ENCODE measurements at places on chromosomes 3 and 15.

GRCh38 chr3:60764870-60765269 lies 486.4 kb downstream of the FHIT start:
- DNase-seq = no peak

DNA sequence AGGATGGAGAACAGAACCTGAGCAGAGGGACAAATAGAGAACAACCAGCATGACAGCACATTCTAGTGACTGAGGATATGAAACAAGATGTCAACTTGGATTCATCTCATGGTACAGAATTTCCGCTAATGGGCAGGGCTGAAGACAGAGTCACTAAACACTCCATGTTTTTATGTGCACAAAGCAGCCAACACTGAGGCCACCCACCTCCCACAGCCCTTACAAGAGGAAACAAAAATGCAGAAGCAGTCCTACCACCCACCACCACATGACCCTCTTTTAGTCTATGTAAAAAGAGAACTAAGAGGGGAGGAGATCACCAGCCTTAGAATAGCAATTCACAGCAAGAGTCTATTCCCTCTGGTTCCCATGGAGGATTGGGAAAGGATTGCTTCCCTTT lies 131.4 kb upstream of the UBE2E2 start:
- DNase-seq = no peak

DNA sequence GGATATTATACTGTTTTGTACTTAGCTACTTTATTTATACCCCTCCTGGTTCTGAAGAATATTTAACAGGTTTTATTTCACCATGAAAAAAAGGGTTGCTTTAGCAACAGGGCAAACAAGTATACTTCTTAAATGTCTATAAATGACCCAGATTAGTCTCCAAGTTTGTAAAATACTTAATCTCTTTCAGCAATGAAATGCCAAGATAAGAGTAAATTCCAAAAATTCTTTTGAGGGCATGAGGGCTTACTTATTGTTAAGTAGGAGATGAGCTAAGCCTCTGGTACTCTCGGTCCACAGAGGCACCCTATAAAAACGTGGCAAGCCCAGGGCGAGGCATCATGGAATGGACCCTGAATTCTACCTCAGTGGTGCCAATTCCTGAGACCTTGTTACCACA lies 264.8 kb upstream of the NSMCE3 start:
- DNase-seq = no peak

DNA sequence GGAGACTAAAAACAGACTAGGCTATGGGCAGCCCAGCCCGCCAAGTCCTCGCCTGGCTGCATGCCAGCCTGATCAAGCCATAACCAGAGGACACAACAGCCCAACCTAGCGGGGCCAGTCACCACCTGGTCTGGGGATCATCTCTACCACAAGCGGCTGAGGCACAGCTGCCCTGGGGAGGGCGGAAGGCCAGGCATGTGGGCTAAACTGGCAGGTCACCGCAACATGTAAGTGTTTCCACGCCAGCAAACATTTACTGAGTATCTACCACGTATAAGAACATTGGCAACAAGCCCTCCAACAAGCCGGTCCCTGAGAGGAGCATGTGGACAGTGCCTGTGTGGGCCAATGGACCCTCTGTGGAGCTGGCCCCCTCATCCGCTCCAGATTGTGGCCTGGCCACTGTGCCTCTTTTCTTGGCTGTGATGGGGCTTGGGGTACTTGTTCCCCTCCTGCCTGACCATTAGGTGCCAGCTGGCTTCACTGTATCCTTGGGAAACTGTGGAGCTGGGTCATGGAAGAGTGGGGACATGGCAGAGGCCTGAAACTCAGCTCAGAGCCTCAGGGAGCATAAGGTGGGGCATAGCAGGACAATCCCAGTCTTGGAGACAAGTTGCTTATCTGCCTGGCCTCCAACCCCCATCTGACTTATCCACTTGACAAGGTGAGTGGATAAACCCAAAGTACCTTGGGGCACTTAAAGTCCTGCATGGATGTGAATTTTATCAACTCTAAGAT lies 9.0 kb downstream of the UBXN7 start:
- DNase-seq = no peak

DNA sequence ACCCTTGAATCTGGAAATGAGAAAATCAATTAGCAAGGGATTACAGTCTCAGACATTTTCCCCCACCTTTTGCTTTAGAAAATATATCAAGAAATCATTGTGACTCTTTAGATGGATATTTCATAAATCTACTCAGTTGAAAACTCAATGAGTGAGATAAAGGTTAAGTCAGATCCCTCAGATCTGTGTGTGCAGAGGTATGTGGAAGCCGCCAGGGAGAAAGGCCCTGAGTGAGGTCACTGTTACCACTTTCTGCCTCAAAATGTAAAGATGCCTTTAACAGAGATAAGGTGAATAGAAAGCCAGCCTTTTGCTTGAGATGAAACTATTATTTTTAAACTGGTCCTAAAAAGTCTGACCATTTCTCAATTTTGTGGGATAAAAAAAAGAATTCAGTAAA lies 225.6 kb upstream of the HES1 start:
- DNase-seq = no peak

DNA sequence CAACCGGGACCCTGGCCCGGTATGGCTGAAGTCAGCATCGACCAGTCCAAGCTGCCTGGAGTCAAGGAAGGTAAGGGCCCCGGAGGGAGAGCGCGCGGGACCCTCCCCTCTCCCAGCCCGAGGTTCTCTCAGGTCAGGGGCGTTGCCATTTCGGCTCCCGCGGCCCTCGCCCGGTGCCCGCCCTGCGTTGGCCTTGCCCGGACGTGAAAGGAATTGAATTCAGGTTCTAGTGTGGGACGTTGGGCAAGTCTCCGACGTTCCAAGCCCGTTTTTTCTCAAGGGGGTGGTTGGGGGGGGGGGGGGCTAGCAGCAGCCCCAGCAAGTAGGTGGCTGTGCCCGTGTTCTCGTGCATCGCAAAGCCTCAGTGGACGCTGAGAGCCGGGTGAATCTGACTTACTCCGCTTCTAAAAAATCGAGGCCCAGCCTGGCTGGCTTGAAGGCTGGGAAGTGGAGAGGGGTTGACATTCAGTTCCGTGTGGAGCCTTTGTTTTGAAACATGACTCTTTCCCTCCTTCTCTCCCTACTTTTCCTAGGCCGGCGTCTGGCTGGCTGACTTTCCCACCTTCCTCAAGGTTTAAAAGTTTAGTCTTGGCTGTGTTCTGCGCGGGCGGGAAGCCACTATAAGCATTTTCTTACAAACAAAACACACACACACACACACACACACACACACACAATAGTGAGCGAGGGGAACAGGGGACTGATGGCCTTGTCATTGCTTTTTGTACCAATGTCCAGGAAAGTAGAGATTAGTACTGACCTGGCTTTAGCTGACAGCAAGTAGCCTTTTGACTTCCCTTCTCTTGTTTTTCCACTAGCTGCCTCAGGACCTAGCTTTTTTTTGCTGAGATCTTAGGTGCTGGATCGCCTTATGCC lies at the start of gene UTS2B:
TSS of gene UTS2B (minus strand) at position 873 of the 876 bp plus-strand sequence. CDS start 48,337 bp downstream, outside the sequence.
- no peak for DNase-seq

DNA sequence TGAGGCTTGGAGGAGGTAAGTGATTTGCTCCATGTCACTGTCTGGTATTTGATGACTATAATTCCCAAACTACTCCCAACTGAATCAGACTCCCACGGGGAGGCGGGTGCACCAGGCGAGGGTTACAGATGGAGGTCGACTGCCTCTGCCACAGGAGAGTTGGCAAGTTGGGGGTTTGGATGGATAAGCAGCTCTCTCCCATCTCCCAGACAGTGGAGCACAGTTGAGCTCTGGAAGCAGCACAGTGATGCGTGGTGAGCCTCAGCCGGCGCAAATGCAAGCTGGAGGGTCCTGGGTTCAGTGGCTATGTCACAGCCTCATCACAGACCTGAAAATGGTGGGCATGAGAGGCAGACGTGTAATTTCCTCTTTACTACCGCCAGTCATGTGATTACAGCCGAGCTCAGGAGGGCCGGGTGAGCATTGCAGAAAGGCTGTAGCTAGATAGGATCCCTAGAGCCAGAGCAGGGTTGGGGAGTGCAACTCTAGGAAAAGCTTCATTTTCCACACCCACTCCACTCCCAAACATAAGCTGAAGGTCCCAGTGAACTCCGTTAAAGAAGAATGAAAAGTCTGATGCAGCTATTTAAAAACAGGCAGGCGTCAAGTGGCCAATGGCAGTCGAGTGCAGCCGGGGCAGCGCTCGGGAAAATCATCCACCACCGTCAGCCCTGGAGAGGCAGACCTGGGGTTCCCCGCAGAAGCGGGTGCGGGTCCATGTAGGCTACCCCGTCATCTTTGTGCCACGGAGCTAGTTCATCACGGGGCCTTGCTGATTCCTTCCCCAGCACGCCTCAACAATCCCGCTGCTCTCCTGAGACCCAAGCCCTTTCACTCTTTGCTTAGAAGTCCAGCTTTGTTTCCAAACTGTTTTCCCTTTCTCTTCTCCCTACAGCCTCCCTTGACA lies 33.3 kb upstream of the VPS8 start:
- no peak for DNase-seq

GRCh38 chr15:97947465-97948260 lies 12.8 kb upstream of the ARRDC4 start:
- no peak for DNase-seq

GRCh38 chr15:79595995-79596622 lies 164.0 kb downstream of the MINAR1 start:
- DNase-seq = peak; percentile 59

- DNase-seq = no peak
Measured at GRCh38 chr3:37924453-37924852, 62.8 kb downstream of the CTDSPL start.

DNA sequence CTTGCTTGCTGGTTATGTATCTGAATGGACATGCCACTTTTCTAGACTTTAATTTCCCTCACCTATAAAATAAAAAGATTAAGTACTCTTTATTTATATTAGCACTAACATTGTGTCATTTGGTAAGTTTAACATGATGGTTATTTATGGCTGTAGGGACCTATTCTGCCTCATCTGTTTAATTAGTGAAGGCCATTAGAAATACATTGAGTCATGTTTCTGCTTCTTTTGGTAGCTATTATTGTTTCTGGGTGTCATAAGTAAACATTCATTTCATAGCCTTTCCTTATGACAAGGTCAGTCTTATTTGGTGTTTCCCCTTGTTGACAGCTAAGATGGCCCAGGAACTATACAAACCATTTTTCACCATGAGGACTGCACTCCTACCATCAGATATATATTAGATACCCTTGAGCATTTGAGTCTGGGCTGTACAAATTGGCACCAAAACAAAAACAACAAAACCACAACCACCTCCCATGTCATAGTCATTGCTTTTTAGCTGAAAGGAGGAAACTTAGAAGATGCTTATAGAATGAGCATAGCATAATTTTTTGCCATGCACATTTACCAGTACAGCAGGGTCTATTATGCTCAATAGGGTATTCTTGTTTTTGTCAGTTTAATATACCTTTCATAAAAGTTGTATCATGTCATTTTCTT lies 39.3 kb downstream of the SRP14 start:
- no peak for DNase-seq

GRCh38 chr15:36921484-36922091 lies 178.8 kb downstream of the MEIS2 start:
- no peak for DNase-seq

GRCh38 chr15:90829942-90830440 lies 38.4 kb upstream of the FURIN start:
- DNase-seq = peak; percentile 82

DNA sequence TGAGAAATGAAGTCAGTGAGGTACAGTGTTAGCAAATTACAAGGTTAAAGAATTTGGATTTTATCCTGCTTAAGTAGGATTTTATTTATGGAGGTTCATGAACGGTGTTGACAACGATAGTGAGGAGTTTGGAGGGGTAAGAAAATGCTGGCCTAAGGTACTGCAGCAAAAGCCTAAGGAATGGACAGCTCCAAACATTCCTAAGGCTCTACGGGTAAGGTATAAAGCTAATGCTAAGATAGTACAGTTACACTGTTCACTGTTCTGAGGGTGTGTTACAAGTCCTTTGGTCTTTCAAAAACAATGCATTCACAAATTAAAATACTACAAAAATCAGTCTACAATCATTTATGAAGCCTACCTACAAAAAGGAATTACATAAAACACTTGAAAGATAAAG lies 7.3 kb downstream of the MTMR10 start:
- DNase-seq = no peak

- peak; percentile 5 for DNase-seq
Measured at GRCh38 chr3:38579141-38579540, 70.3 kb downstream of the SCN5A start.

All from stimulated activated CD8-positive, alpha-beta memory T cell treated with anti-CD3 and anti-CD28 coated beads, Interleukin-4, amount 100 ng/mL, for 48 hours (primary cell).